ENCODE measurements at places on chromosomes 3 and 15.
A peak's percentile ranks its signal among the peaks of the same experiment; 100 is the strongest.

DNA sequence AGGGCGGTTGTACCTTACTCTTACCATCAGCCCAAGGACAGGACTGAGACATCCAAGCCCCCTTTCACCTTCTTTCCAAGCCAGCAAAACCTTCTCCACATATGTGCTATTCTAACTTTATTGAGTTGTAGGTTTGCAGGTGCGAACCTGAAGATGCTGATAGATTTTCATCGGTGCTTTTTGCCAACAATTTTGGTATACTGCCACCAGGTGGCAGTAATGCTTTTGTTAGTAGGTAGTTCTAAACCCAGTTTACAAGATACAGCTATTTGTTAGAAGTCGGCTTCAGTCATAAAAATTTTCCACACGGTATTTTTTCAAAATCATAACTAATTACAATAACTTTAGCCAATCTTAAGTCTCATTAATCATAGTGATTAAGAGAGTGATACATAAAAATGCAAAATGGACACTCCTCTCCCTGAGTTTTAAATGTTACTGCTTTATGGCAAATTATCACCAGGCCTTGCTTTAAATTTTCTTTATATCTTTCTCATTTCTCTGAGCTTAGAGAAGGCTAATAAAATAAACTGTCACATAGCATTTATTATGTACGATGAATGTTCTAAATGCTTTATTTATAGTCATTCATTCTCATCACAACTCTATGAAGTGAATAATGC lies 636 bp downstream of the TBC1D21 start:
- DNase-seq, result peak; percentile 55

DNA sequence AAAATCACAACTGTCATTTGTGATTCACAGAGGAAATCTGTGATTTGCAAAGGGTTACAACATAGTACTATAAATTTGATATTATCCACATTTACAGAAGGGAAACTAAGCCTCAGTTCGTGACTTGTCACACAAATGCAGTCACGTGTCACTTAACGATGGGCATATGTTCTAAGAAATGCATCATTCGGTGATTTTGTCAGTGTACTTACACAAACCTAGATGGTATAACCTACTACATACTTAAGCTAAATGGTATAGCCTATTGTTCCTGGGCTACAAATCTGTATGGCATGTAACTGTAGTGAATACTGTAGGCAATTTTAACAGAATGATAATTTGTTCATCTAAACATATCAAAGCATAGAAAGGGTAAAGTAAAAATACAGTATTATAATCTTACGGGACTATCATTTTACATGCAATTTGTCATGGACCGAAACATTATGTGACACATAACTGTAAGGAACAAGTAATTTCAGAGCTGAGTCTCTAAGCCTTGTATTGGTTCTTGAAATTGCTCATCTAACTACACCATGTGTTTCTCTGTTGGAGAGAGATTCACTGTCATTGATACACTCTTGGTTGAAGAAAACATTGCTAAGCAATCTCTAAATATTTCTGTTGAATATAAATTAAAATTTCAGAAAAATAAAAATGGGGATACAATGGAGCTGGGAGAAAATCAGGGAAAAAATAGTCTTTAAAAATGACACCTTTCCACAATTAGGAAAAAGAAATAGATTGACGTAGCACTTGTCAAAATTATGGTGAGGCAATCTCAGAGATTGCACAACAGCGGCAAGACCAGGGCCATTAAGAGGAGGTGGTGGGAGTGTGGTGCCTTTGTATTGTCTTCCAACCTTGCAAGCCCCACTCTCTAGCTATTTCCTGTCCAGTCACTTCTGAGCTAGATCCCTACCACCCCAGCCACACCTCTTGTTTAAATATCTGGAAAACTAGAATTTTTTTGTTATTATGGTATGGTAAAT lies 645.8 kb upstream of the TBL1XR1 start:
- no peak for DNase-seq

DNA sequence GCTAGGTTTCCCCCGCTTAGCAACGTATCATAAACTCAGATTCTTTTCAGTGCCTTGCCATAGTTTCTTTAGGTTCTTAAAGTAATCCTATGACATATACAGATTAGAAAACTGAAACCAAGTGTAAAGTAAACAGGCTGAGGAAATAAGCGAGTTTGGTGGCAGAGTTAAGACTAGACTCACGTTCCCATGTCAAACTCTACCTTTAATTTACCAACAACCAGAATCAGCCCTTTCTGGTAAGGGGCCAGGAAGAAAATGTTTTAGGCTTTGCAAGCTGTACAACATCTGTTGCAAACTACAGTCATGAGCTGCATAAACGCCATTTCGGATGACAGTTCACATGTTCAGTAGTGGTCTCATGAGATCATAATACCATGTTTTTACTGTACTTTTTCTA lies 128.0 kb upstream of the PRICKLE2 start:
- no peak for DNase-seq

- DNase-seq, result no peak
These were observed 165.6 kb downstream of the XXYLT1 start for GRCh38 chr3:195105389-195105788.

- no peak for DNase-seq
These were observed 32.7 kb downstream of the CEMIP start for GRCh38 chr15:80811781-80812315.

- no peak for DNase-seq
These were observed 100.8 kb downstream of the CCNL1 start for GRCh38 chr3:157059181-157059580.

GRCh38 chr3:115148142-115148790 lies 1.2 kb upstream of the ZBTB20 start:
- DNase-seq, result peak; percentile 8

GRCh38 chr15:31079519-31079918 lies 22.0 kb downstream of the TRPM1 start:
- DNase-seq, result no peak

GRCh38 chr15:98002866-98003265 lies 42.4 kb downstream of the ARRDC4 start:
- no peak for DNase-seq

GRCh38 chr3:8441969-8442559 lies 59.6 kb upstream of the LMCD1 start:
- DNase-seq, result peak; percentile 78

- DNase-seq, result no peak
These were observed 288.1 kb upstream of the GPR149 start for GRCh38 chr3:154718053-154718452.

DNA sequence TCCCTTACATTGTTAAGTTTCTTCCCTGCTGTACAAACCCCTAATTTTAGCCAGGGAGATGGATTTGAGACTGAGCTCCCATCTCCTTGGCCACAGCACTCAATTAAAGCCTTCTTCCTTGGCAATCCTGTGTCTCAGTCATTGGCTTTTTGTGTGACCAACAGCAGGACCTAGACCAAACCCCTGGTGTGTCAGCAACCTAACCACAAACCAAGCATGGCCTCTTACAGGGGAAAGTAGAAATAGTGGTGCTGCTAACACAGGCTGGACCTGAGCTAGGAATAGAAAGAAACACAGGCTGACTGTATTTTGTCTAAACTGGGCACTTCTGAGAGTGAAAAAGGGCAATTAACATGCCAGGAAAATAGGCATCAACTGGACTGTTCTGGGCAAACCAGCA lies 37.9 kb downstream of the PPCDC start:
- no peak for DNase-seq

GRCh38 chr3:8816106-8816505 lies 46.7 kb upstream of the OXTR start:
- DNase-seq, result no peak

- no peak for DNase-seq
These were observed 326.3 kb upstream of the ICE2 start for GRCh38 chr15:60804986-60805949.

DNA sequence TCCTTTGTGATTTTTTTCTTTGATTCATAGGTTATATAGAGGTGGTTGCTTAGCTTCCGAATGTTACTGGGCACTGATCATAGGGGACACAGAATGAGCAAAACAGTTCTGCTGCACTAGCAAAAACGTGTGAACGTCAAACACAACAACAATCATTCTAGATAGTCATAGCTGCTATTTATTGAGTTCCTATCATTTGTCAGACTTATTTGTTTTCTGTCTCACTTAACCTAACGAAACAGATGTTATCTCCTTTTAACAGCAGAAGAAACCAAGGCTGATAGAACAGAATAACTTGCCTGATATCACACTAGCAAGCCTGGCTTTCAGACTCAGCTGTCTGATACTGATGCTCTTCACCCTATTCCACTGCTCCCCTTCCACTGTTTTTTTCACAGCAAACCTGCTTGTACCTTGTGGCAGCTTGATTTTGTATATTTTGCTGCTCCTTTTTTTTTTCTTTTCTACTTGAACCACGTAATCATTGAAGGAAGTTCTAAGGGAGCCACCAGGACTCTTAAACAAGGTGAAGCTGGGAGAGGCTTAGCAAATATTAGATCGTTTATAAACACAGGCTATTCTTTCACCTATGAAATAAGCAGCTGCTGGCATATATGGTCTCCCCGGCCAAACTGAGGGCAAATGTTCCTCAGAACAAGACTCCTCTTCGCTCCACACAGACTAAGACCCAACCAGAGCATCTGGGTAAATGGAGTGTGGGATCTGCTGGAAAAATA lies 78.8 kb downstream of the MCF2L2 start:
- DNase-seq, result no peak

- no peak for DNase-seq
These were observed 82.0 kb downstream of the TFRC start for GRCh38 chr3:195999896-196000295.

GRCh38 chr15:85889956-85890619 lies 95.4 kb upstream of the KLHL25 start:
- no peak for DNase-seq

DNA sequence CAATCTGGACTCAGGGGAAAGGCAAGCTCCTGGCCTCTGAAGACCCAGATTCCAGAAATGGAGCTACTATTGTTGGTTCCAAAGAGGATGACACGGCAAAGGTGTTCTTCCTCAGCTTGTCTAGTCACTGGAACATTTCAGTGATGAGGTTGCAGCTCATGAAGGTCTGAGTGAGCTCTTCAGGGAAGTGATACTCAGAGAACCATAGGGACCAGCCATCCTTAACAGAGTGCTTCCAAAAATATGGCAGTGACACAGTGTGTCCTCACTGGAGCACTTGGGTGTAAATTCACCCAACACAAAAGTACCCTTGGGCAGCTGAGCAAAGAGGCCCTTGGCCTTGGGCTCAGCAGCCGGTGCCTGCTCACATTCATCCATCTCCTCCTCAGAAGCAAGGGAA lies 46.3 kb downstream of the SPTSSB start:
- no peak for DNase-seq

GRCh38 chr3:126548556-126549466 lies 9.9 kb downstream of the C3orf22 start:
- DNase-seq, result no peak

DNA sequence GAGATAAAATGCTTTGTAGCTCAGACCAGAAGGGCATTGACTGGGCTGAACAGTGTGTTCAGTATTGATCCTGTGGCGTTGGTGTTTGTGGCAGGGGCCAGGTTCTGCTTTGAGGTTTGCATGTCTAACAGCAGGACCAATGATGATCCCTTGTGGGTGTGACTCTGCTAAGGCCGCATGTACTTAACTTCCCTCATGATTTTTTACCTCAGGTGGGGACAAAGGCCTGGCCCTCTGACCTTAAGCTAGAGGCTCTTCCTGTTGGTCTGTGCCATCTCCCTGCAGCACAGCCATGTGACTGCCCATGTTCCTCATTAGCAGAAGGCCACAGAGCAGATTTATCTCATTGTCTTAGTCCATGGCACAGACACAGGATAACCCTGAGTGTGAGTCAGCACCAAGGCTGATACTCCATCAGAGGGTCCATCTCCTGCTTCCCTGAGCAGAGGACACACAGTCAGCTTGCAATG lies 34.3 kb upstream of the BSN start:
- no peak for DNase-seq

DNA sequence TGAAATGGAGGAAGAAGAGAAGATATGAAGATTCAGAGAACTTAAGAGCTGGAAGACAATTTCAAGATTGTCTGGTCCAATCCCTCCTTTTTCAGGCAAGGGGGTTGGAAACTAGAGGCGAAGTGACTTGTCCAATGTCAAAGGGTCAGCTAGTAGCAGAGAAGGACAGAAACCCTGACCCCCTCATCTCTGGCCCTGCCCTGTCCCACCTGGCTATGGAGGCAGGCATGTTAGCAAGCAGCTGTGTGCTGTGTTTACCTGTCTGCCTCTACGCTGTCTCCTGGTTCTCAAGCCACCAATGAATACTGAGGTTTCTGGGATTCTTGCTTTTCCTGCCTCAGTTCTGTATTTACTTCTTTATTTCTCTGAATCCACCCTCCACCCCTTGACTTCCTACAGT lies 342 bp downstream of the TGM5 start:
- DNase-seq, result no peak

GRCh38 chr3:137282871-137283270 lies 325.1 kb downstream of the IL20RB start:
- DNase-seq, result no peak

DNA sequence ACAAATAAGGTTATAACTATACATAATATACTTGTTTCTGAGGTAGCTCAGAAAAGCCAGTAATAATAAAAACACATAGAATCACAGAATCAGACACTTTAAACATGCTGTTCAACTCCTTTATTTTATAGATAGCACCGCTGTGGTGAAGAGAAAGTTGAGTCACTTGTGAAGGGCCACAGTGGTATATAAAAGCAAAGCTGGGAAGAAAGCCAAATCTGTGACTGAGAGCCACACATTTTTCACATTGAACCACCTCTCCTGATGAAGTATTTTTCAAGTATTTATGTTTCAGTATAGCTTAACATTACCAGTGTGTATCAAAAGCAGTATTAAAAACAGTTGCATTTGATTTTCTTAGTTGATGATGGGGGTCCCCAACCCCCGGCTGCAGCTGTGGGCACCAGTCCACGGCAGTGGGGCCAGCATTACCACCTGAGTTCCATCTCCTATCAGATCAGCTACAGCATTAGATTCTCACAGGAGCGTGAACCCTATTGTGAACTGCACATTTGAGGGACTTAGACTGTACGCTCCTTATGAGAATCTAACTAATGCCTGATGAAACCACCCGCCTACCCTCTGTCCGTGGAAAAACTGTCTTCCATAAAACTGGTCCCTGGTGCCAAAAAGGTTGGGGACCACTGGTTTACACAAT lies 46.2 kb downstream of the TBL1XR1 start:
- DNase-seq, result peak; percentile 76

- no peak for DNase-seq
These were observed at the start of gene SOX14 for GRCh38 chr3:137764001-137764433. SOX14 (plus strand) TSS chr3:137764315; CDS start chr3:137764785, 470 bp downstream.

DNA sequence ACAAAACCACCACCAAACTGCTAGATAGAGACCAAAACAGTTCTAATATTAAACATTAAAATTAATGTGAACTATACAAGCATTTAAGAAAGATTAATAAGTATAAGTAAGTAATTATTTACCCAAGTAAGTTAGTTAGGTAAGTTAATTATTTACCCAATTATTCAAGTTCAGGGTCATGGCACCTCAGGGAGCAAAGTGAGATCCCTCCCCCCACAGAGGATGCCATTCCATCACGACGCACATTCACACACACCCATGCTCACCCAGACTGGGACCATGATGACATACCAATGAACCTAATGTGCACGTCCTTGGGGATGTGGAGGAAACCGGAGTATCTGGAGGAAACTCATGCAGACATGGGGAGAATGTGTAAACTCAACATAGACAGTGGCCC lies 229.1 kb downstream of the NR2F2 start:
- DNase-seq, result no peak

All from ACHN (cell line).